Activated CD4-positive, alpha-beta T cell treated with anti-CD3 and anti-CD28 coated beads, Interleukin-2, amount 10 ng/mL, durations not matched to agents 24 days and 14 days (primary cell): ENCODE measurements at places on chromosomes 1 and 21.

DNA sequence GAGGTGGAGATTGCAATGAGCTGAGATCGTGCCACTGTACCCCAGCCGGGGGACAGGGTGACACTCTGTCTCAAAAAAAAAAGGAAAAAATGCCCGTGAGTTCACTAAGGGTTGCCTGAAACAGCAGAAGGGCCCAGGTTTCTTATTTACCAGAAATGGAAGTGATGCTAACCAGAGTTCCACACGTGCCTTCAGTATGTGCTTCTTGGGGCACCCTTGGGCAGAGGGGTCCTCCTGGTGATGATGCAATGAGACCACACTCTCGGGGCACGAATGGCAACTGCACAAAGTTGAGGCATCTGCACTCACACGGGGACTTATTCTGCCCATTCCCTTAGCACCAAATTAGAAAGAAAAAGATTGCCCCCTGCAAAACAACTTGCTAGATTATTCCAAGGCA lies 29.2 kb downstream of the OLIG1 start:
- no peak for DNase-seq

DNA sequence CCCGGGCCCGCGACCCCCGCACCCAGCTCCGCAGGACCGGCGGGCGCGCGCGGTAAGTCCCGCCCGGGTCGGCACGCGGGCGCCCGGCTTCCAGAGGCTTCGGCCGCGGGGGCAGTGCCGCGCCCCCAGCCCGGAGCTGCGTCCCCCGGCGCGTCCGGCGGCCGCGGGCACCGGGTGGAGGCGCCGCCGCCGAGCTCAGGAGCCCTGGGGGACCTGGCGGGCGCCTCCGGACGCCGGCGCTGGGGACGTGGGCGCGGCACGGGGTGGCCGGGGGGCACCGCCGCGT lies 227 bp downstream of the NBL1 start:
- DNase-seq: no peak

- DNase-seq: no peak
Measured at GRCh38 chr1:212062832-212063438, 27.4 kb downstream of the DTL start.

DNA sequence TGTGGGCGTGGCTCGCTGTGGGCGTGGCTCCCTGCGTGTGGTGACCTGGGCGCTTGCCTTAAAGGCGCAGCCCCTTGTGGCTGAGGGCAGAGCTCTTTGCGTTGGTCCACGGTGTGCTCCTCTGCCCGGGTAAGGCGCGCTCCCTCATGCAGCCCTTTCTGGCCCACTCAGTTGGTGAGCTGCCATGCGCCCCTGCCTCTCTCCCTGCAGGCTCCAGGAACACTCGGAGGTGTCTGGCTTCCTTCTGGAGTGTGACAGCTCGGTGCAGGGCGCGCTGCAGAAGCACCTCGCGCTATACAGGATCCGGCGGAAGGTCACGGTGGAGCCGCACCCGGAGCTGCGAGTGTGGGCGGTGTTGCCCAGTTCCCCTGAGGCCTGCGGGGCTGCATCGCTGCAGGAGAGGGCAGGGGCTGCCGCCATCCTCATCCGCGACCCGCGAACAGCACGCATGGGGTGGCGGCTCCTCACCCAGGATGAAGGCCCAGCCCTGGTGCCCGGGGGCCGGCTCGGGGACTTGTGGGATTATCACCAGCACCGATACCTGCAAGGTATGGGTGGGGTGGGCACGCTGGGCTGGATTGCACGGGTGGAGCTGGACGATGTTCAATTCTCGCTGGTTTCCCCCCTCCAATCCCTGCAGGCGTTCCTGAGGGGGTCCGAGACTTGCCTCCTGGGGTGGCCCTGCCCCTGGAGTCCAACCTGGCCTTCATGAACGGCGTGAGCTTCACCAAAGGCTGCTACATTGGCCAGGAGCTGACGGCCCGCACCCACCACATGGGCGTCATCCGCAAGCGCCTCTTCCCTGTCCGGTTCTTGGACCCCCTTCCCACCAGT lies 9.1 kb downstream of the IBA57 start:
- peak; percentile 72 for DNase-seq

DNA sequence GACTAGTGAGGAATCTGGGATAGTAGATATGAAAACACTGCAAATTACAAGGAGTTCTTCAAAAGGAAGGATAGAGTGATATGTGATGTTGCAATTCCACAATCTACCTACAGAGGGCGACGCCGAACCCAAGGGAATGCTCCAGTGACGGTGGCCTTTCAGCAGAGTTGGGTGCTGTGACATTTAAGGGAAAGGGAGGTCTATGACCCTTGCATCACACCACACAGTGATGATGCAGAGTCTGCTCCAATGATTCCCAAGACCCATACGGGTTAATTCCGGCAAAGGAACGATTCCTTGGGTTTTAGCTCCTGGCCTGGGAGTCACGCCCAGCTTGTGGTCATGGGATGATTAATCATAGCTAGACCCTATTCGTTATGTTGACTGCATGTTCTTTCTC lies 123.0 kb upstream of the IGSF21 start:
- peak; percentile 68 for DNase-seq

DNA sequence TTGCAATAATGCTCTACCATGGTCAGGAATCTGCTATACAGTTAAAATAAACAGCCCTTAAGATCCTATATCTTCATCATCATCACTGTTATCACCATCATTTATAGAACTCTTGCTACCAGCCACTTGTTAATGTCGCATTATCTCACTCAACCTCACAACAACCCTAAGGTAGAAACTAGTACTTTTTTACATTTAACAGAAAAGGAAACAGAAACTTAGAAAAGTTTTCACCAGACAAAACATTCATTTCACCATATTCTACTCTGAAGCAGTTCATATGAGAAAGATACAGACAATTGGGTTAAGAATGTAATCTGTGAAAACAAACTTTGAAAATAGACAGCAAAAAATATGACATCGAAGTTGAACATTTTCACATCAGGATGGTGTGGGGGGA lies 262.6 kb downstream of the ATG4C start:
- DNase-seq: no peak

- DNase-seq: no peak
Measured at GRCh38 chr1:207219979-207220889, 101.2 kb upstream of the CD55 start.

GRCh38 chr1:7382971-7383370 lies 388.1 kb upstream of the VAMP3 start:
- DNase-seq: no peak

DNA sequence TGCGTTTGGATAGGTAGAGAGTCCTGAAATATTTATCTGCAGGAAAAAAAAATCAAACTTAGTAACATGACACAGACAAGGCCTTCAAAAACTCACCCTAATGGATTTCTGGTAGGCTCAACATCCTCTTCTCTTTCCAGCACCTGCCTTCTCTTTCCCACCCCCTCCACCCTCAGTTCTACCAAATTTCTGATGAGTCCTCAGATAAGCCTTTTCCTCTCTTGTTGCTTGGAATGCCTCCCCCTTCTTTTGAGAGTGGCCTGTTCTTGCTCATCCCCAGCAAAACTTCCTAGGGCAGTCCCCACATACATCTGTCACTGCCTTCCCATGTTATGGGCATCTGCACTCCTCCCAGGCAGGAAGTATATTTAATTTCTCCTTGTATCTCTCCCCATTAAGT lies 7.6 kb upstream of the LBR start:
- DNase-seq: no peak

DNA sequence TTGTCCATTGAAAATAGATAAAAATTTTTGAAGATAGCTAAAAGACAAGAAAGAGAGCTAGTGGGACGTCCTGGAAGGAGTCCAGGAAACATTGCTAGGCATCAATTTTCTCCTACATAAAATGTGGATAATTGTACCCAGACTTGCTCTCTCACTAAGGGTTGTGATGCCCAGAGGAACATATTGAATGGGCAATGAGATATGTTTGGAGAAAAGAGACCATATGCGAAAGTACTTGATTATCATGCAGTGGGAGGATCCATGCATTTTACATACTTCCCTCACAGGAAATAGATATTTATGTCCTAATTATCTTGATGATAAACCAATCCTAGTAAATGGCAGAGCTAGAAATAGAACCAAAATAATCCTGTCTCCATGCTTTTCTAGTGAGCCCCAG lies 108.4 kb upstream of the TNR start:
- no peak for DNase-seq

DNA sequence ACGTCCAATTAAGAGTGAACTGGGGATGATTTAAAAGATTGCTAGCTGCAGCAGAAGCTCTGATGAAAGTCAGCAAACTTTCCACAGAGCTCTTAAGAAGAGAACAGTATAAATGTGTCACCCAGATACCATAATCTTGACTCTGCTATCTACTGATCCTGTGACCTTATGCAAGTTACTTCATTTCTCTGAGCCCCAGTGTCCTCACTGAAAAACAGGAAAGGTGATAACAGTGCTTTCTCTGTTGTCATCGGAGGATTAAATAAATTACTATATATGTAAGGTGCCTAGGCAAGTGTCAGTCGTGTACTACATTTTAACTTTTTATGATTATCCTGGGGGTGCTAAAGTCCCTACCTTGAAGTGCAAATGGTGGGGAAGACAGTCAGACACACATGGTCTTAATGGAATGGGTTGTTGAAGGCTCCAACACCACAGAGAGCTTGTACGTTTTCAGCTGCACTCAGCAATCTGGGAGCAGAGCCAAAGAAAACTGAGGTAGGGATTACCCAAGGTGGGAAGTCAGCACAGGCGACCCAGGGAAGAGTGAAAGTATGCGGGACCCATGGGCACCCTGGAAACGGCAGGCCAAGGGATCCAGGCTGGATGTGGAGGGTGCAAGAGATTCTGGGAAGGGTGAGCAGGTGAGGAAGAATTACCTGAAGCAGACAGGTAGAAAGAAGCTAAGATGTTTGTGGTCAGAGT lies 82.8 kb downstream of the DTL start:
- no peak for DNase-seq

DNA sequence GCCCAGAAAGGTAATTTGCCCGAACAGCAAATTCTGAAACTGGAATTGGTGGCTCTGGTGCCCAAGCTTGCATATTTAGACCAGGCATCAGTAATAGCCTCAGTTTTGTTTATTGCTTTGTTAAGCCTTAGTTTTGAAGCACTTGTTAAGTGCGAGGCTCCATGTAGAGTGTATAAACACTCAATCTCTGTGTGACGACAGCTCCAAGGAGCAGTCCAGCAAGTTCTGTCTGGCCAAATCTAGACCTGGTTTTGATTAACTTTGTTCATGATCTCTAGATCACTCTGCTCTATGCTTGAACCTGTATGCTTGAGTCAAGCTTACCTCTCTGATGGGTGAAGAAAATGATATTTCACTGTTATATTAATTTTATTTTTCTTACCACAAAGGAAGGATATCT lies 37.4 kb downstream of the DOP1B start:
- no peak for DNase-seq
